ENCODE measurements at places on chromosomes 3 and 15.

DNA sequence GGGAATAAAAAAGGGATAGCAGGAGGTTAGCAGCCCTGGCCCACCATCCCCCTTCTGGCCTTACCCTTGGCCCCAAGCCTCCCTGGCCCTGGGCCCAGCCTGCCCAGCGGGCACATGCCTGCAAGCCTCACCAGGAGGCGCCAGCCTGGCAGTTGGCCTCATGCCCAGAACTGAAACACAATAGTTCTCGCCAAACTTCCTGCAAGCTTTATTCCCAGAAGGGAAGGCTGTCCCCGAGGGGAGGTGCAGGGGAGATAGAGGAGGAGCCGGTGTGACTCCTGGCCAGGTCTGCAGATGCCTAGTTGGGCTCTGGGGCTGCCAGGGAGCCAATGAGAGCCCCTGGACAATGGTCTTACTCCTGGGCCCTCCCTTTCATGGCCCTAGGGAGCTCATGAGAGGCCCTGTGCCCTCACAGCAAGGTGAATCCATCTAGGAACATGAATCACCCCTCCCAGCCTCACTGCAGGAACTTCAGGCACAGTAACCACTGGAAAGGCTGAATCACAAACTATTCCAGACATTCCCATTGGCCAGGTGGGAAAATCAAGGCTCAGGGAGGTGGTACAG lies 4.0 kb downstream of the CCDC33 start:
- peak; percentile 85 for DNase-seq

GRCh38 chr3:36373666-36374065 lies 6.6 kb upstream of the STAC start:
- no peak for DNase-seq

GRCh38 chr3:58874248-58874741 lies 175.5 kb downstream of the CFAP20DC start:
- DNase-seq = peak; percentile 96

- no peak for DNase-seq
These were observed 475 bp downstream of the SPSB4 start for GRCh38 chr3:141051443-141052200.

GRCh38 chr3:196688349-196688748 lies 23.7 kb downstream of the CEP19 start:
- peak; percentile 77 for DNase-seq

- DNase-seq = no peak
These were observed 250.6 kb downstream of the MBNL1 start for GRCh38 chr3:152519376-152519775.

DNA sequence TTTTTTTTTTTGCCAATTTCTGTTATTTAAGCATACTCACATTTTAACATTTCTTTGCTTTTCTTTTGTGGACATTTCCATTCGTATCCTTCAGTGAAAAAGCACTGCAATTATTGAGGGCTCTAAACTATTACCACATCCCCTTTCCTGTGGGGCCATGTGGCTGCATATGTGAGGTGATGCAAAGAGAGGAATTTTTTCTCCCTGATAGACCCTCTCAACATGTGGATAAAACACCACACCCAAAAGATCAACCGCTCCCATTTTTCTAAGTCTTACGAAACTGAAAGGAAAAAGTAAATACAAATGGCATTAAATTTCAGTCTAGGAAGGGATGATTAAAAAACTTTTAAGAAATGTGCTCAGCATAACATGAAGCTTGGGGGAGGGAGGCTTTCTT lies 68.8 kb downstream of the DNAJC13 start:
- DNase-seq = peak; percentile 8

DNA sequence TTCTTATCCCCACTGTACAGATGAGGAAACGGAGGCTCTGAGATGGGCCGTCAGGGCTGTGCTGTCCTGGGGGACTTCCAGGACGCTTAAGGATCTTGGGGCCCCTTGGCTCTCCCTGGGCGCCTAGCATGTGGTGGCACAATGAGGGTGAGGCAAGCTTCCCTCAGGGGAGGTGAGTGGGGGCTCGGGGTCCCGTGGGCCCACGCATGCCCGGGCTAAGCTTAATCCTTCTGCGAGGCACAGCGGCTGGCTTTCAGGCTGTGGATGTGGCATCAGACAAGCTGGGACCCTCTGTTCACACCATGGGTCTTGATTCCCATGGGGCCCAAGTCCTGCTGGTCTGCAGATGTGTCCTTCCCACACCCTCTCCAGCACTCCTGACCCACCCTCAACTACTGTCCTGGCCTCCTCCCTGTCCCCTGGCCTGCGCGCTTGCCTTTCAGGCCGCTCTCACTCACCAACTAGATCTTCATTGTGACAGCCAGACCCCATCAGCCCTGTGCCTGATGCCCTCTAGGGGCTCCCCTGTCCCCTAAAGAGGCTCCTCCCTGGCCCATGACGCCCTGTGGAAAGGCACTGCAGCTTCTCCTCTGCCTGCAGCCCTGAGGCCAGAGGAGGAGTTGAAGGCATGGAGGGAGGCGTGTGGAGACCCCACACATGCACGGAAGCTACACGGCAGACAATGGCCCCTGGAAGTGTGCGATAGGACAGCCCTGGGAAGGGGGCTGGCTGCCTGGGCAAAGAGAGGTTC lies 11.3 kb downstream of the DUSP7 start:
- DNase-seq = no peak

- no peak for DNase-seq
These were observed 96.6 kb downstream of the SEMA6D start for GRCh38 chr15:47813748-47814384.

- peak; percentile 88 for DNase-seq
These were observed 54.0 kb upstream of the NEO1 start for GRCh38 chr15:72998226-72998625.

- peak; percentile 90 for DNase-seq
These were observed 23.5 kb upstream of the LRRFIP2 start for GRCh38 chr3:37197810-37198371.

DNA sequence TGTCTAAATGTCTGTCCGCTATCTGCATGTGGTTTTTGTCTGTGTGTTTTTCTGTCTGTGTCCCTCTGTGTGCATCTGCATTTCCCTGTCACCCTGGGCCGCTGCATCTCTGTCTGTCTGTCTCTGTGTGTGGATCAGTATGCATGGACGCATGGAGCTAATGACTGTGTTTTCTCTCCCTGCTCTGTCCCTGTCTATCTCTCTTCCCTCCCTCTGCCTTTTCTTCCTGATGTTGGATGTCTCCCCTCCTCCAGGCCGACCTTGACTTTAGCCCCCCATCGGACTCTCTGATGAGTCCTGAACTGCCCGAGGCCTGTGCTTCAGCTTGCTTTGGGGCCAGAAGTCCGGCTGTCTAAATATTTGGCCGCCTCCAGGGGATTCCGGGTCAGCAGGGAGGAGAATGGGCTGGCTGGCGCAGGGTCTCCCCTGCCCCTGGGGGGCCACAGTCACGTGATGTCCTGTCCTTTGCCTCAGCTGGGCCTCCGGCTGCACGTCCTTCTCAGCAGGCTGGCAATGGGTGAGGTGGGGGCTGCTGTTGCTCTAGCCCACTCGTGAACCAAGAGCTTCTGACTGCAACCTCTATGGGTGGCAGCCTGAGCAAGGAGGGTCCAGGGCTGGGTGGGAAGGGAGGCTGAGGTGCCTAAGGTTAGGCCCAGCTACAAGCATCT lies 3.7 kb downstream of the SLC38A3 start:
- DNase-seq = no peak

GRCh38 chr3:58628823-58629562 lies 37.6 kb downstream of the FAM3D start:
- DNase-seq = no peak

Data from epithelial cell of esophagus (primary cell).